Sigmoid colon (tissue), 7 donors: ENCODE measurements at places on chromosomes 4 and X. TPM values are rescaled to one million over a fixed set of nuclear protein-coding genes. Genes with fewer than 3 reads are reported as not detected.

MCF2 gene
- polyA plus RNA-seq: not detected

REELD1 gene
- not detected for polyA plus RNA-seq

GRID2 gene
- polyA plus RNA-seq: 0.04 TPM

GDPD2 gene
- polyA plus RNA-seq: 3.0 TPM

KCTD8 gene
- not detected for polyA plus RNA-seq
